ENCODE measurements at places on chromosomes 3 and 15.

- no peak for DNase-seq
Measured at GRCh38 chr3:122577409-122578031, at the start of gene PARP15. Gene PARP15, plus strand, starts transcription at chr3:122577650. Its CDS starts 18 bp downstream, at chr3:122577668.

GRCh38 chr3:114060906-114061655 is 4.5 kb downstream of the QTRT2 start:
- DNase-seq = no peak

DNA sequence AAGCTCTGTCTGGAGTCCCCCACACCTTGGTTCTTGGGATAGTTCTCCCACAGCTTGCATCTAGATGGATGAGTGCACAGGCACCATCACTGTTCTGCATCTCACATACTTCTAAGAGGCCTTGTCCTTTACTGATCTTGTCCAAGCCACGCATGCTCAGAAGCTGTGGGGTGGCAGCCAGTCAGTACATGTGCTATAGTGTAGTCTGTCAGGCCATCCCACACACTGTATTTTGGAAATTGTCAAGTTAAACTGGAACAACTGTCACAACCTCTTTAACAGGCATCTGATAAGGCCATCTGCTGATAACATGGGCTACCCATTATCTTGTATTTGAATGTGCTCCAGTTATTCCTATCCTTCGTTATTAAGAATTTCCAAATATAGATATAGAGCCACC is 296.5 kb upstream of the AZI2 start:
- no peak for DNase-seq

GRCh38 chr3:17195856-17196604 is 311.3 kb downstream of the PLCL2 start:
- DNase-seq = no peak

DNA sequence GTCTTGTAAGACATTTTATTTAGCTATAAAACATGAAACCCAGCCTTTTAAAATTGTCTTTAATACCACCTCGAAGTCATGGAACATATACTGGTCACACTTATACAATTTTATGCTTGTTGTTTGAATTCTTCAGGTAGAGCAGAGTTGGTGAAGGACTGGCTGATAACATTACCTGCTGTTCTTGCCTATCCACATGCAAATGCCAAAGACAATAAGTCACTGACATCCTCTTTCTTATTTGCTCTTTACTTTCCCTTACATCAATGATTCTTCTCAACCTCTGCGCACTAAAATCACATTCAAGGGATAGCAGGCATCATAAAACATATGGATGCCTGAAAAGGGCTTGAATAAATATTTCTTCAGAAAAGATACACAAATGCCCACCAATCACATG is 392.5 kb upstream of the ATP11B start:
- no peak for DNase-seq

- no peak for DNase-seq
Measured at GRCh38 chr3:159775372-159775961, 213.2 kb upstream of the IL12A start.

GRCh38 chr3:149657926-149658743 is at the start of gene WWTR1:
Gene WWTR1, minus strand, starts transcription at chr3:149658025. Its CDS starts 719 bp downstream, at chr3:149657306.
- peak; percentile 85 for DNase-seq

DNA sequence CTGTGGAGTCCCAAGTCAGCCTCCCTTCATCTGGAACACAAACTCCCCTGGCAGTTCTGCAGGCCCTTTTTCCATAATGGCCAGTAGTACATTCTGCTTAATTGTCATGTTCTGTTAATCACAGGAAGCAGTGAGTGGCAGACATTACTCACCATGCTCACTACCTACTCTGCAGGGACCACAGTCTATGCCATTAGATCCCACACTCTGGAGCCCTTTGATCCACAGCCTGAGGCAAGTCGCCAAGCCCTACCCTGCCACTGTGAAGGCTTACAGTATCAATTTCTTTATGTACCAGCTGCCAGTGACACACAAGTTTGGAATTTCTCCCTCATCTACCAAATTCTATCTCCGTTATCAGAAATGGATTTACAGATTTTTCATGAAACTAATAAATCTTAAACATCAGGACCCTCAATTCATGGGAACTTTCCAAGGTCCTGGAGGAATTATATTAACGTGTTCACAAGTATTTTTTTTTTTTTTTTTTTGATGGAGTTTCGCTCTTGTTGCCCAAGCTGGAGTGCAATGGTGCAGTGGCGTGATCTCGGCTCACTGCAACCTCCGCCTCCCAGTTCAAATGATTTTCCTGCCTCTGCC is 20.6 kb upstream of the WWTR1 start:
- DNase-seq = peak; percentile 53

- DNase-seq = no peak
Measured at GRCh38 chr3:71062952-71063772, 520.4 kb downstream of the FOXP1 start.

GRCh38 chr3:28388978-28389377 is 40.4 kb upstream of the AZI2 start:
- no peak for DNase-seq

DNA sequence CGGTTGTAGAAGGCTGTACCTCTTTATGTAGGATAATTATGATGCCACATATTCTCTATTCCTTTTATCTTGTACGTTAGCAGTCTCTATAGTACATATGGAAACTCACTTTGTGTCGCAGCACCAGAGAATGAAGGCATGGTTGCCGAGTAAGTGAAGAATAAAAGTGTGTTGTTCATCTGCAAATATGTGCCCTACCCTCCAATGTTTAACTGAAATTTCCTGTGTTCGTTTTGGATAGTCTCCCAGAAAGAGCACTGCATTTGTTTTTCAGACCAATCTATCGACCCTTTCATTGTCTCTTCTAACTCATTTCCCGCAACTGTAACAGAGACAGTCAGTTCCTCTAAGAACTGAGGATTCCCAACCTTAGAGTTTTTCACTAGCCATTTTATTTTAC is 592.8 kb downstream of the TUSC7 start:
- DNase-seq = no peak

- DNase-seq = no peak
Measured at GRCh38 chr15:82901114-82901805, 51.3 kb downstream of the HOMER2 start.

- no peak for DNase-seq
Measured at GRCh38 chr3:82641701-82642100, 880.3 kb upstream of the GBE1 start.

- DNase-seq = no peak
Measured at GRCh38 chr15:89130201-89130600, 41.9 kb downstream of the ABHD2 start.

DNA sequence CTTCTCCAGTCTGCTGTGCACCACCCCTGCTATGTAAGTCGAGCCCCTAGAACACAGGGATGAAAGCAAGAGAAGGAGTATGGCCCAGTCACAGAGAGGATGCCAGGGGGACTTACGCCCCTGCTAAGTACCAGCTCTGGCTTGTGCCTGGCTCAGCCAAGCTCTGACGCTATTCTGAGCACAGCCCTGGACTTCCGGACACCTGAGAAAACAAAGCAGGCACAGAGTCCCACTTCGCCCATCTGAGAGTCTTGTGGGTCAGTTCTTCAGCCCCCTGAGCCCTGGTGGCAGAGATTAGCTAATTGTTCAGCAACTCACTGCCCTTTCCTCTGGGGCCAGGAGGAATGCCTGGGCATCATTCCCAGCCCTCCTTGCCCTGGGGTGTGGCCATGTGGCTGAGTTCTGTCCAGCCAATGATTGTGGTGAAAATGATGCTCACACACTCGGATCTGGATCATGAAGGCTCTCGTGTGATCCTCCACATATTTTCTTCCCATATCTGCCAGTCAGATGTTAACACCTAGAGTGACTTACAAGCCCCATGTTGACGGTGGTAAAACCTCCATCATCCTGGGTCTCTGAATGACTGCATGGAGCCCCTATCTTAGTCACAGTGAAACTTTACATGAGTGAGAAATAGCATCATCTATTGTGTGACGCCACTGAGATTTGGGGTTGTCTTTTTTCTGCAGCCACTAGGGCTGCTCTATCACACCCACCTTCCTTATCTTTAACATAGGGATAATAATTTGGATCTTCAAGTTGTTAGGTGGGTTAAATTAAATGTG is 105.7 kb downstream of the TPRA1 start:
- DNase-seq = no peak

- DNase-seq = no peak
Measured at GRCh38 chr3:140242818-140243276, 307.9 kb downstream of the CLSTN2 start.

DNA sequence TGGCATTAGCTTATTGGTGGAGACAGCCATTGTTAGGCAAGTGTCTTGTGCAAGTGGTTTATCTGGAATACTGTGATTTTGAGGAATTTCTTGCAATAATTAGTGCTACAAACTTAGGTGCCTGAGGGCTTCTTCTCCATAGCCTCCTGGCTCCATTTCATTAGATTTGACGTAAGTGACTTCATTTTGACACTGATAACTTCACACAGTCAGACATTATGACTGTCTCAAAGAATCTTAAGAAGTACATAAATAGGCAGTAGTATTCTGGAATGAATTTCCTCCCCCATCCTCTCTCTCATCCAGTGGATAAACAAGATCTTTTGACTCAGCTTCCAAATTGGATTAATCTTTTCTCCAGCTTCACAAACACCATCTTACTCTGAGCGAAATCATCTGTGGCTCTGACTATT is 19.0 kb downstream of the ARL14 start:
- DNase-seq = no peak

DNA sequence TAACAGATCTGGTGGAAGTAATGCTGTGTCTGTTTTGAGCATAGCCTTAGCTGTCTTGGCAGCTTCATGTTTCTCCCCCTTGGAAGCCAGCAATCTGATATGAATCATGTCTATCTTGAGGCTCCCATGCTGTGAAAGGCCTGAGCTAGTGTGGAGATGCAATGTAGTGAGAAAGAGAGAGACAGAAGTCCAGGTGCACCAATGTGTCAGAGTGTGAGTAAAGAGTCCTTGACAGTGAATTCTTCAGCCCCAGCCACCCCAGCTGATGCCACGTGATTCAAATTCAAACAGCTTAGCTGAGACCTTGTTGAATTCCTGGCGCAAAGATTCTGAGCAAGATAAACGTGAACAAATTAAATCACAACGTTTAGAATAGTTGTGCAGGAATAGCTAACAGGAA is 704.2 kb downstream of the EDEM1 start:
- no peak for DNase-seq

DNA sequence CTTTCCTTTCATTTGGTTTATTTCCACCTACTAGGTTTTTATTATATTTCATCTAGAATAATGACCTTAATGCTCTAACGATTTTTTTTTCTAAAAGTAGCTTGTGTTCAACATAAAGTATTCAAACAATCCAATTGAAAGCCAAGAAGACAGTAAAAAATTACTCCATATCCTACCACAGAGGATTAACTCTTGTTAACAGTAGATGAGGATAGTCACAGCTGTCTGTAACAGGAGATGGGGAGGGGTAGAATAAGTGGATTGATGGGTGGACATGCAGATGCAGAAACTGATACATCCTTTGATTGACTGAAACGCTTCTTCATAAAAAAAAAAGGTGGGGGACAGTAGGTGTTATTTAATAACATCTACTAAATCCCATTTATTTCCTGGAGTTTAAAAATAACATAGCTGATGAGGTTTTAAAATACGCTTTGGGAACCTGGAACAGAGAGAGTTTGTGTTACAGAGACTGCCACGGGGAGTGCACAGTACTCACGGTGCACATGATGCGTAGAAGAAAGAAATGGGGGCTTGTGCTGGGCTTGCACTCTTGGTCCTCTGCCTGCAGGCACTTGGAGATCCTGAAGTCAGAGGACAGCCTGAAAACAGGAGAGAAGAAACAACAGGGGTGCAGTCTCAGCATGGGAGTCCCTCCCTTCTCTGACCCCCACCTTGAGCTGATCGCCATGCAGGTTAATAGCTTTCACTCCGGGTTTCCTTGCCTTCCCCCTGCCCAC is 226.7 kb downstream of the THSD4 start:
- no peak for DNase-seq

- no peak for DNase-seq
Measured at GRCh38 chr3:13706451-13706850, 157.5 kb downstream of the FBLN2 start.

Data from T1000 (cell line).